ENCODE measurements at places on chromosomes 6 and 20.

DNA sequence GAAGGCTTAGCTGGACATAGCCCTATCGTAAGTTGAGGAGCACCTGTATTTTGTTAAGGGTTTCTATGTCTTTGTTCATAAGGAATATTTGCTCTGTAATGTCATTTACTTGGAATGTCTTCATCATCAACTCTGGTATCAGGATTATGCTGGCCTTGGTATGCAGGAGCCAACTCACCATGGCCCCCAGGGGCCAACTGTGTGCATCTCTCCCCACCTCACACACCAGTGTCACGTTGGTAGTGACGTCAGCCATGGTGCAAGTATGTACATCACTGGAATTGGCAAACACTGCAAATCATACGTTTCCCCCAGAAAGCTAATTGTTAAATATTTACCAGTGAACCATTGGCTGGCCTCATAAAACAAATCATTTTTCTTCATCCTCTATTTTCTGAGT is 70.8 kb downstream of the YTHDF1 start:
- DNase-seq: no peak

- no peak for DNase-seq
Measured at GRCh38 chr6:170371080-170371479, 64.5 kb downstream of the FAM120B start.

DNA sequence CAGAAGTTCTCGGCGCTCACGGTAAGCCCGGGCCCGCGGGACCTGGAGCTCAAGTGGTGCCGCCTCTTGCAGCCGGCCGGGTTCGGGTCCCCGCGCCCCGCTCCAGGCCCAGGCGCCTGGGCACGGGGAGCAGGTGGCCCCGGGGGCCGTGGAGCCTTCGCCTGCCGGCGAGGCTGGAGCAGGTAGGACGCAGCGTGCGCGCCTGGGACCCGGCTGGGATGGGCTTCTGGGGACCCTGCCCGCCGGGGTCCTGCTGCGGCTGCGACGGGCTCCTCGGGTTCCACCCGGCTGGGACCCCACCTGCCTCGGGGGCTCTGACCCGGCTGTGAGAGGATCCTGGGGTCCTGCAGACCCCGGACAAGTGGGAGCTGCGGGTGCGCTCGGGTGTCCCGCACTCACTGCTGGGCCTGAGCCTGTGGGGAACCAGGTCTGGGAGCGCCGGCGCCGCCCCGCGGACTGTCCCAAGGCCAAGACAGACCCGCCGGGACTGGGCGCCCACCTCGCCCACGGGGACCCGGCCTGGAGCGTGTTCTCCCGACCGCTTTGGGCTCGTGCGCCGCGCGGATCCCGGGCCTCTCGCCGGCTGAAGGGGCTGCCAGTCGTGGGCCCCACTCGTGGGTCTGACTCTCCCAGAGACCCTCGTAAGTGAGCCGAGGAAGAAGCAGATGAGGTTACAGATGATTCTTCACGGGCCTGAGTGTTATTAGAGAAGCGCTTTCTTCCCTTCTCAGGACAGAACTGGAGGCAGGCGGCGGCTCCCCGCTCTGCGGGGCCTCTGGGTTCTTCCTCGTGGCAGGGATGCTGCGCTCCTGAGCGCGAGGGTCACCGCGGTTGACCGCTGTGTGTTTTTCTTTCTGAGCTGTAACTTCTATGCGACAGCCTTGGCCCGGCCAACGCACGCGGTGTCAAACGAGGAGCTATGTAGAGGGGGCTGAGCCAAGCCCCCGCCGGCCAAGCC is 729 bp downstream of the SMOC2 start:
- no peak for DNase-seq

DNA sequence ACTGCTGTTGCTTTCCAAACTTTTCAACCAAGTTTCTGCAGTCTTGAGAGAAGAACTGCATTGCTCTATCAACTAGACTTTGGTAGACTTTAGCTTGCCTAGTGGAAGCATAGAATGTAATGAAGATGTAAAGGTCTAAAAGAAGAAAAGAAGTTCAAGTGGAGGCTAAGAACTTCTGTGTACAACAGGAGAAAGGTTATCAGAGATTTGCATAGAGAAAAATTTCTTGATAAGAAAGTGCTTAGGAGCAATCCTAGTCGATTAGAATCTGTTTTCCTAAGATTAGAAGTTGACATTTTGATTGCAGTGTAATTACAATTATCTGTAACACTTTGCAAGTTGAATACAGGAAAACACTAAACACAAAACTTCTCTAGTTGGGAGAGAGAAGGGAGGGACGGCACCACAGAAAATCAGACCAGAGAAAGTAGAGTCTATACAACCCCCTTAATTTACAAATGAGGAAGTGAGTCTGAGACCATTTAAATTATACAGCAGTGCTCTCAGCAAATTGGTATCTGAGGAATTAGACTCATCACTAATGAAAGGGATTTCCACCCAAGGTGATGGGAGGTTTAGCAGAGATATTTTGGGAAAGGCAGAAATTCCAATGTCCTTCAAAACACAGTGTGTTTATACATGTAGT is 194.3 kb upstream of the MARCKS start:
- no peak for DNase-seq

DNA sequence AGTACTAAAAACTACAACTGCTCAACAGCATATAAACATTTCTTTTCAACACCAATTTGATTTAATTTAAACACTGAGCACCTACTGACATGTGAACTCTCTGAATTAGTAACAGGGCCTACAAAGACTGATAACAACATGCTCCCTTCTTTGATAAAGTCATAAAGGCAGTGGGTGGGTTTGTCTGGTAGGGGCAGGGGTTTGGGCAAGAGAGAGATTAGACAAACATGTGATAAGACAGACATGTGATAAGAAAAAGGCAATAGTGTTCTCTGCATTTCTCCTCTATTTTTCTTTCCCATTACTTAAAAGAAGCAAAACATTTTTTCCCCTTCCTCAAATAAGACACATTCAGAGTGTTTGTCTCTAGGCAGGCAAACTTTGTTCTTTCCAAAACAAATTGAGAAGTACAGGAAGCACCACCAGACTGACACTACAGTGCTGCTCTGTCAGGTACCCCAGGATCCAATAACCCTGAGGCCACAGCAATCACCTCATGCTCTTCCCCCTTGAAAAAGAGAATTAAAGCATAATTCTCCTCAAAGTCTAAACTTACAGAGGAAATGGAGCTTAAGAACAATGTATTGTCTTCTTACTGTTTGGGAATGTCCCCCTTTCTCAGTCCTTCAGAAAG is 11.9 kb downstream of the C6orf52 start:
- DNase-seq: no peak

Measured in left renal cortex interstitium (tissue), 4 donors.